Stimulated activated CD8-positive, alpha-beta memory T cell treated with anti-CD3 and anti-CD28 coated beads, Interleukin-7, amount 100 ng/mL, for 48 hours (primary cell): ENCODE measurements at places on chromosomes 13 and 19.

DNA sequence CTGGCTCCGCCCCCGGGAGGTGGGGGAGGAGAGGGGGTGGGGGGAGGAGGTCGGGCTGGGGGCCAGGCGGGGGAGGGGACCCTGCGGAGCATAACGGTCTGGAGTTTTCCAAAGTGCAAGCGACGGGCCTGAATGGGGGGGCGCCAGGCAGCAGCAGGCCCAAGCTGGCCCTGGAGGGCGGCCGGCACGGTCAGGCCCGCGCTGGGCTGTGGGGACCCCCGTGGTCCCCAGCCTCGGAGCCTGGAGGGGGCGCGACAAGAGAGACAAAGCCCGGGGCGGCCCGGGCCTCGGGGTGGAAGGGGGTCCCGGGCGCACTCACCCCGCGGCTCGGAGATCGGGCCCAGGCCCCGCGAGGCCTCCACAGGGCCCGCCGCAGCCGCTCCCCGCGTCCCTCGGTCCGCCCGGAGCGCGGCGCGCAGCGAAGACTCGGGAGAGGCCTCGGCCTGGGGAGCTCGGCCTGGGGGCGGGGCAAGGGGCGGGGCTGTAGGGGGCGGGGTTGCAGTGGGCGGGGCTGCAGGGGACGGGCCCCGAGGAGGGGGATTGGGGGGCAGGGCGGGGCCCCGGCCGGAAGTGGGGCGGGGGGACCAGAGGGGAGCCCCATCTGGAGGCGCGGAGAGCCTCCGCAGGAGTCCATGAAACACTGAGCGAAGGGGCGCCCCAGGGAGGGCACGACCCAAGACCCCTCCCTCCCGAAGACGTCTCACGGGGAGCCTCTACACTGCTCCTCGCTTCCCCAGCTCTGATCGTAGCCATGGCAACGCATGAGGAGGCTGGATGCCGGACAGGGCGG, 47.6 kb downstream of the PTPRS start:
- no peak for DNase-seq

DNA sequence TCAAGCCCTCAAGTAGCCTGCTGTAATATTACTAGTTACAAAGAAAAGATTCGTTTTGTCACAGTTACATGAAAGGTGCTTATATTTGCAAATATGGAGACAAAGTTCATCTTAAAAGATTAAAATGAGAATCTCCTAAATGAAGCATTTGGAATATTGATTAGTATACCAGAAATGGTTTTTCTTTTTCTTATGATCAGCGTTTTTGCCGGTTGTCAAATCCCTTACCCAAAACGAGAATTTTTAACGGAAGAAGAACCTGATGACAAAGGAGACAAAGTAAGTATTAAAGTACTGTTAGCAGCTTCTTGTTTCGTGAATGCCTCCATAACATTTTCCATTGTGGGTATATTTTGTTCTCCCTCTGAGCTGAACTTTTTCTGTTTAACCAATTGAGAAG, 147.1 kb downstream of the CDK8 start:
- no peak for DNase-seq

DNA sequence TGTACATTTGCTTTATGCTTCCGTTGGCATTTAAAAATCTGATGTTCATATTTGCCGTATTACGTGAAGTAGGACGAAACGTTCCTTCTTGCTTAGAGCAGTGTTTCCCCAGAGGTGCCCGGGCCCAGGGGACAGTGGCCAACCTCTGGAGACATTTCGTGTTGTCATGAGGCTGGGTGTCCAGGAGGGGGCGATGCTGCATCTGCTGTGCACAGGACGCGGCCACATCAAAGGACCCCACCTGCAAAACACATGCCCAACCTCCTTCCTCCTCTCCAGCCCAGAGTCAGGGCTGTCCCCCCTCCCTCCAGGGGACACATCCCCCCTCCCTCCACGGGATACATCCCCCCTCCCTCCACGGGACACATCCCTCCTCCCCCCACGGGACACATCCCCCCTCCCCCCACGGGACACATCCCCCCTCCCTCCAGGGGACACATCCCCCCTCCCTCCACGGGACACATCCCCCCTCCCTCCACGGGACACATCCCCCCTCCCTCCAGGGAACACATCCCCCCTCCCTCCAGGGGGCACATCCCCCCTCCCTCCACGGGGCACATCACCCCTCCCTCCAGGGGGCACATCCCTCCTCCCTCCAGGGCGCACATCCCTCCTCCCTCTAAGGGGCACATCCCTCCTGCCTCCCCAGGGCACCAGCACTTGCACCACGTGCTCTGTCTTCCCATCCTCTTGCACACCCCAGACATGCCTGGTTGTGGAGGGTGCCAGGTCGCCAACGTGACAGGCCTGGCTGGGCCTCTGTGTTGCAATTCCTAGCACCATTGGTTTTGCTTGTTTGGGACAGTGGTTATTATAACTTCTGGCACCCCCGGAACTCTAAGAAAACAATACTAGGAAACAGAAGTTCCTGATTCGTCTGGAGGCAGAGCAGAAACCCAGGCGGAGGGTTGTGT, 46.7 kb downstream of the GAS6 start:
- peak; percentile 58 for DNase-seq

DNA sequence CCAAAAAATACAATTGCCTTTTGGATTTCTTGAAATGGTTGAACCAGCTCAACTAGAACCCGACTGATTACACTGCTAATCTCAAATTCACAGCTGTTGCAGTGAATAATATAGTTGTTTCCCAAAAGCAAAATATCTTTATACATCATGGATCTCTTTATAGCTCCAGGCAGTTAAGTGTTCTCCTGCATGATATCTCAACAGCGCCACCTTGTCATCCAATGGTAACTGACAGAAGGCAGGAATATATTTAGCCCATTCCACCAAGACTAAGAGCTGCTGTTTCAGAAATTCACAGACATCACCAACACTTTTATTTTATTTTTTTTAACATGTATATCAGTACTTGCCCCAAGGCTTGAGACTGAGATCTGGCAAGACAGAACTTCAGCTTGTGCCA, 1141.0 kb upstream of the PRR20A start:
- DNase-seq = no peak

GRCh38 chr13:91660076-91660415, 261.6 kb downstream of the GPC5 start:
- DNase-seq = no peak

GRCh38 chr19:6278740-6279619, 795 bp downstream of the MLLT1 start:
- no peak for DNase-seq

- DNase-seq = no peak
Observed at GRCh38 chr13:113305208-113305607, 8.2 kb downstream of the LAMP1 start.

DNA sequence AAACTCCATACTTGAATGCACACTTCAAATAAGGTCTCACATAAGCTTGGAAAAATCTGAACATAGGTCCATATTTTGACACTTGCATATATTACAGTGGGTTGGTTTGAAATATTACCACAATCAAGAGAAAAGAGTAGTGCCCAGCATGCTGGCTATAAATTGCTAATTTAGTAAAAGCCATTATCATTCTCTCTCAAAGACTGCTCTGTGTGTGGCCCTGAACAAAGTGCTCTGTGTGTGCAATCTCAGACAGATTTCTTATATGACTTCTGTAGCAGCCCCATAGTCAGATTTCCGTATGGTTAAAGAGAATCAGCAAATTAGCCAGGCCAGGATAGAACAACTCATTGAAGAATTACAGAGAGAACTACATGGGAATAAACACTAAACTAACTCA, 78.2 kb downstream of the LIG4 start:
- DNase-seq = no peak

GRCh38 chr13:59674616-59675015, 489.1 kb downstream of the DIAPH3 start:
- no peak for DNase-seq

DNA sequence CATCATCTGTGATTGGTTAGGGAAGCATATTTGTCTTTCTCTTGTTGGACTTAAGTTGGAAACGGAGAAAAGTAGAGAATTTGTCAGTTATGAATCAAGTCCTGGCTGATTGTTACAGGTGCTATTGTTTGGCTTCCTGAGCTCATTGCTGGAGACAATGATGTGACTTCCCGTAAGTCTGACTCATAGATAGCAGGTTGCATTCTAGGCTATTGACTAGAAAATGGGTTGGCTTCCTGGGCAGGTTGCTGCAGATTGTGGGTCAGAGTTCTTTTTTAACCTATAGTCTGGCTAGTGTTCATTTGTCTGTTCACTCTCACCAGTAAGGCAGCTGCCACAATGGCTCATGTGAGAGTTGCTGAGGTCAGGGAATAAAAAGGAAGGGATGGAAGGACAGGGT, 101.5 kb downstream of the CCNA1 start:
- DNase-seq = no peak

DNA sequence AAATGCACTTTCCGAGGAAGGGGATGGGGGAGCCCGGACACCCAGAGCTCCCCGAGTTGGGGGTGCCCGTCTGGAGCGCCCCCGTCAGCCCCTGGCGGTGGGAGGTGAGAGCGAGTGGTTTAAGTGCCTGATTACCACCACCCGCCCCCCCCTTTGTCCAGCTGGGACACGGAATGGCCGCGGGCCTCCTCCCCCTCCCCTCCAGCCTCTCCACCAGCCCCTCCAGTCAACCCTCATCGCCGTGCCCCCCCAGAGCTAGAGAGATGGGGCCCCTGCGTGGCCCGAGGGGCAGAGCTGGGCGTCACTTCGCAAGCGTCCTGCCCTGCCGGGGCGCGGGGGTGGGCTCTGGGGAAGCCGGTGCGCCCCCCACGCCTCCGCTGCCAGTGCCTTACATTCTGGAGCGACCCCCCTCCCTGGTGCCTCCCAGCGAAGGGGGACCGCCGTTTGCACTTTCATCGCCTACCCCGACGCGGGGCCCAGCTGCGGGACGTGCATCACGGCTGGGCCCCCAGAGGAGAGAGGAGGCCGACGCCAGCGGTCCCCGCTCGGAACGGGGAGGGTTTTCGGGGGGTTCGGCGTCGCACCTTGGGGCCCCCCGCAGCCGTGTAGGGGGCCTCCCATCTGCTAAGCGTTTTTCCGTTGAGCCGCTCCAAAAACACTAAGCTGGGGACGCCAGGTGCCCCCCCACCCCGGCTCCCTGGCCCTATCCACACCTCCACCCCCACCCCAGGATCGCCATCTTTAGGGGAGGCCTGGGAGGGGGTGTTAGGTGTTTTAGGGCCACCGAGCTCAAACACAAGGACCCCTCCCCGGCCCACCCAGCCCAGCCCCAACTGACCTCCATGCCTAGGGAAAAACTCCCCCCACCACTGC, 16.4 kb downstream of the SMIM24 start:
- DNase-seq = no peak
